ENCODE measurements at places on chromosomes 4 and X. TPM values are rescaled to one million over a fixed set of nuclear protein-coding genes. Genes with fewer than 3 reads are reported as not detected.

TNIP3 gene
- 0.19 TPM for total RNA-seq

IL9R gene
- 0.13 TPM for total RNA-seq

CLTRN gene
- 0.96 TPM for total RNA-seq

ADH7 gene
- not detected for total RNA-seq

CFI gene
- total RNA-seq, result 0.86 TPM

HERC6 gene
- total RNA-seq, result 2.5 TPM

BANK1 gene
- total RNA-seq, result 0.58 TPM

PRPS1 gene
- total RNA-seq, result 95.9 TPM

All from A549 treated with AZD2906 at 1 μM for 4 hours (cell line).